ENCODE measurements at places on chromosomes 11 and 22.

GRCh38 chr11:110486156-110486555 lies 56.4 kb downstream of the FDX1 start:
- no peak for DNase-seq

GRCh38 chr11:60165538-60165937 lies 17.3 kb downstream of the MS4A6A start:
- no peak for DNase-seq

- DNase-seq: no peak
These were observed 14.3 kb downstream of the TRIM22 start for GRCh38 chr11:5703741-5704536.

- DNase-seq: peak; percentile 29
These were observed 768 bp upstream of the CDKN1C start for GRCh38 chr11:2886191-2886894.

DNA sequence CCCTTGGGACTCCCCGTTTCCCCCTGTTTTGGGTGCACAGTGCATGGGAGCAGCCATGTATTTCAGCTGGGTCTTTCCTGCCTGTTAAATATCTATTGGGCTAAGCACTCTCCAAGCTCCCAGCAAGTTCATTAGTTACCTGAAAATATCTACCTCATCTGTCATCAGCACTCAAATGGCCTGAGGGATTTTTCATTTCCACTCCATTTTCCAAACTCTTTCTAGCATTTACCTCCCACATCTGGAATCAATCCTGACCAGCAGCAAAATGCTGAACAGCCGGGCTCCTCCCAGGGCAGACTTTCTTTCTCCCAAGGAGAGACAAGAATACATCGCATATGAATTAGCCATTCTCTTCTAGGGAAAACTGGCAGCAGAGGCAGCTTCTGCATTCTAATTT lies 273.5 kb upstream of the MPPED2 start:
- DNase-seq: no peak

DNA sequence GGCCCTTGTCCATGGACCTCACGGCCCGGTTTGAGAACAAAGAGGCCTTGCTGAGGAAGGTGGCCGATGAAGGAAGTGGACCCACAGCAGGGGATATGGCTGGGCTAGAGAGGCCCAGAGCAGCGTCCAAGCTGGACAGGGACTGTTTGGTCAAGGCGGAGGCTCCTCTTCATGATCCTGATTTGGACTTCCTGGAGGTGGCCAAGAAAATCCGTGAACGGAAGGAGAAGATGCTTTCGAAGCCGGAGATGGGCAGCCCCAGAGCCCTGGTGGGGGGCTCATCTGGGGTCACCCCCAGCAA lies 76.3 kb downstream of the KIAA1671 start:
- DNase-seq: no peak

GRCh38 chr11:7579361-7579791 lies 65.6 kb downstream of the PPFIBP2 start:
- no peak for DNase-seq

DNA sequence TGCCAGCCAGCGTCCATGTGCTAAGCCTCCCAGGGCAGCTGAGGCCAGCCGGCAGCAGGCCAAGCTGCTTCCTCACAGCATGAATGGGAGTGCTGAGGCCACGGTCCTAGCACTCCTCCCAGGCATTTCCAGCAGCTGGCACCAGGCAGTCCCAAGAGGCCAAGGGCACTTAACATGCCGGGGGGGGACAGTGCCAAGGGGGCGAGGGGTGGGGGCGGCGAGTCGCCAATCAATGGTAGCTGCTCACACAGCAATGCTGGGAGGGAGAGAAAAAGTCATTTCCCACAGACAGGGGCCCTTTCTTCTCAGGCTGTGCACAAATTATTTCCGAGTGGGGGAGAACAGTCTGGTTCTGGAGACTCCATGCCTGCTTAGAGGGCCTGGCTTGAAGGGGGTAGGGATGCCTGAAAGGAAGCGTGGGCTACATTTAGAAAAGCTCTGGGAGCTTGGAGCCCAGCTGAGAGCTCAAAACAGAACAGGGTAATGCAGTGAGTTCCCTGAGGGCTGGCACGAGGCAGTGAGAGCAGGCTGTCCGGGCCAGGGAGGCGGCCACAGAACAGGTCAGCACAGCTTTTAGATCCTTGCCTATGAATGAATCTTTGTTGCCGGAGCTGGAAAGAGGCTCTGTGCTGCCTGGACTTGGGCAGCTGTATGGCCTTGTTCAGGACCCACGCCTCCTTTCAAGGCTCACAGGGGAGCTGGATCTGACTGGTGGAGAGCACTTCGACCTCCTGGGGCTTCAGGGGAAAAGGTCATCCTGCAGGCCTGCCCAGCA lies 14.4 kb upstream of the TBC1D10A start:
- DNase-seq: no peak

GRCh38 chr11:9626496-9627394 lies 37.1 kb upstream of the SWAP70 start:
- DNase-seq: no peak

- DNase-seq: no peak
These were observed 107.7 kb upstream of the B3GAT1 start for GRCh38 chr11:134519788-134520187.

Data from stimulated activated naive CD4-positive, alpha-beta T cell (primary cell).